ENCODE measurements at places on chromosomes 12 and 14.
A peak's percentile ranks its signal among the peaks of the same experiment; 100 is the strongest.

DNA sequence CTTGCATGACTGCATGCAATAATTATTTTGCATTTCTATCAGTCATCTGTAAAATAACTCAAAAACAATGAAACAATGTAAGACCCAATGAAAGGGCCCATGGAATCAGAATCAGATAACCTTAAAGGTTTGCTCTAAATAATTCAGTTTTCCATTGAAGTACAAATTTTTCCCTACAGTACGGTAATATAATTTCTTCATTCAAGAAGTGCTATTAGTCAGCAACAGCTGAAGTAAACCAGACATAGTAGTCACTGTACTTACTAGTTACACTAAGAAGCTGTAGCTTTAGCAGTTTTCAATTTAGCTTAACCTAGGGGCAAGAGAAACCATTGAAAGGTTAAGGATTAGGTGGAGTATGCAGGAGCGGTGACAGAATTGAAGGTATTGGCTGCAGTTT lies 43.5 kb downstream of the BCAT1 start:
- no peak for DNase-seq

DNA sequence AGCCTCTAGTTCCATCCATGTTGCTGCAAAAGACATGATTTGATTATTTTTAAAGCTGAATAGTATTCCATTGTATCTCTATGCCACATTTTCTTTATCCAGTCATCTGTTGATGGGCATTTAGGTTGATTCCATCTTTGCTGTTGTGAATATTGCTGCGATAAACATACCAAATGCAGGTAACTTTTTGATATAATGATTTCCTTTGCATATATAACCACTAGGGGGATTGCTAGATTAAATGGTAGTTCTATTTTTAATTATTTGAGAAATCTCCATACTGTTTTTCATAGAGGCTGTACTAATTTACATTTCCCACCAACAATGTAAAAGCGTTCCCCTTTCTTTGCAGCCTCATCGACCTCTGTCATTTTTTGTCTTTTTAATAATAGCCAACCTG lies 342.5 kb downstream of the MDGA2 start:
- DNase-seq = no peak

DNA sequence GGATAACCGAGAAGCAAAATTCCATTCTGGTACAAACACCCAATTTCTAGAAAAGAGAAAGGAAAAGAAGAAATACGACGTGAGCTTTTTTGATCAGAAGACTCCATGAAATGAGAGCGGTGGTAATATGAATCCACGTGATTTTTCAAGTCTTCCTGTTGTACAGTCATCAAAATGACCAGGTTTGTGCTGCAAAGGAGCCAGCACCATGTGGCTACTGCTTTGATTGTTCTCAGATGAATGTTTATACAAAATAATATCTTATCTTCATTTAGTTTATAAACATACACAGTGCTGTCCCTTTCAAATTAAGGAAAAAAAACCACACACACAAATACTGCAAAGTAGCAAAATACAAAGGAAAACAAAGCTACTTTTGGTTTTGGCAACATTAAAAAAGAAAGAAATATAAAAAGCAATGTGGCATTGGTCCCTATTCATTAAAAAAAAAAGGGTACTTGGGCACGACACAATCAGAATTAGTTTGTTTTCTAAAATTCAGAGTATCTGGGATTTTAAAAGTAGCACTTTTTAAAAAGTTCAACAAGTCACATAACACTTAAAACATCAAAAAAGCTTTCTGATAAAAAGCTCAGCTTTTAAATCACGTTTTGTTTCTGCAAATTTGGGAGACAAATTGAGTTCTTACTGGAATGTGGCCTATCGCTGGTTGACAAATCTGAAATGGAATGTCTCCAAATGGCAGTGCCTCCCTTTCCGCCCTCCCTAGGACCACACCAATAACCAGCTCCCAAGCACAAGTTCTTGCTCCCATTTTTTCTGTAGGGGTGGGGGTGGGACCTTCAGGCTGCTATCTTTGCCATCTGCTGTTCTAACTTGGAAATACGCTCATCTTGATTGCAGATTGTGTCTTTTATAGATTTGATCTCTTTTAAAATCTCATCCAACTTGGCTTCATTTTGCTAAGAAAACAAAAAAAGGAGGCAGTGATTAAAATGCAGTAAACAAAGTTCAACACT lies 13.2 kb upstream of the SELPLG start:
- DNase-seq = no peak

DNA sequence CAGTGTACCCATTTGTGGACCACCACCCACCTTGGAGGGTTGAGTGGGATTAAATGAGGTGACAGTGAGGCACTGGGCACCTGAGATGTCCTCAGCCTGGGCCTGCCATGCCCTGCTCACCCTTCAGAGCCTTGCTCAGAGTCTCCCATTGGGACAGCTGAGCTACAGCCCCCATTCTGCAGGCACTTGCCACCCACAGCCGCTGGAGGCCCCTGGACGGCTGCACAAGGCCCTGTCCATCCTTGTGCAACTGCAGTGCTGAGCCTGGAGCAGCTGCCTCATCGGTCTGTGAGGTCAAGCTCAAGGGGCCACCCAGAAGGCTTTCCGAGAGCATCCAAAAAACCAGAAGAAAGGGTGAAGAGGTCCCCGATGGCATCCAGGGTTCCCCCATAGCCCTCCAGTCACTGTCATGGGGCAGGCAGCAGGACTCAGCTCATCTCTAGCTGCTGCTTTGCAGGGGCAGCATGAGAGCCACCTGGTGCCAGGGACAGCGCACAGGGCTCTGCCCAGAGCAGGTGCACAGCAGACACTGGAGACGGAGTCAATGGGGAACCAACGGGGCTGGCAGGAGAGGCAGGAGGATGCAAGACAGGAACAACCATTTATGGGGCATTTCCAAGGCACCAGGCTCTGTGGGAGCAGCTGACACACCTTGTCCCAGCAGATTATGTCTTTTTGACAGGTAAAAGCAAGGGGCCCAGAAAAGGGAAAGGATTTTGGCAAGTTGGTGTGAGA lies 84.6 kb downstream of the ARL6IP4 start:
- no peak for DNase-seq

DNA sequence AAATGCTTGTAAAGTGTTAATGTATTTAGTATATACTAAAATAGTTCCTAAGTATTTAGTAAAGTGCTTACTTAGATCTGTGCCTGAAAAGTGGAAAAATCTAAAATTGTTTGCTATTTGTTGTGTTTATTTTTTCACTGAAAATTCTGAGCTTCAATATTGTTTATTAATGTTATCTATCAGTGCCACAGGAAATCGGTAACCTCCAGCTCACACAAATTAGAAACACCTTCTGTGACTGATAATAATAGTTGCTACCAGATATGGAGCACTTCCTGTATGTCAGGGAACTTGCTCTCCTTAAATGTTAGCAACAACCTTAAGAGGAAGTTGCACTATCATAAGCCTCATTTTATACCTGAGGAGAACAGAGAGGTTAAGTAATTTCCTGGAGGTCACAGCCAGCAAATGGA lies 723 bp upstream of the LRP10 start:
- no peak for DNase-seq

- DNase-seq = no peak
Observed at GRCh38 chr14:90191585-90191984, 64.8 kb upstream of the PSMC1 start.

GRCh38 chr12:82090165-82090564 lies 268.0 kb downstream of the CCDC59 start:
- no peak for DNase-seq

DNA sequence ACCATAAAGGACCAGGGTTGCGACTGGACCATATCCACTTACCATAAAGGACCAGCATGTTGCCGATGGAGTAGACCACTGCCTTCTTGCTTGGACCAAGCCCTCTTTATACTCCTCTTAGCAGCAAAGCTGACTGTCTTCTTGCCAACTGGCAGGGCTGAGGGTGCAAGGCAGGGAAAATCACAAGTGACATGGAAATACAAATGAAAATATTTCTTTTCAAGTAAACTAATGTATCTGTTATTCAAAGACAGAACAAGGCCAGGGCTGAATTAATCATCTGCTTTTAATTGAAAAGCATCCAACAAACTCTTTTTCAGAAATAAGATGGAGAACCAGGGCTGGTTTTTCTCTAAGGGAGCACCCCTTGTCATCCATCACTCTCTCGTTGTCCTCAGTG lies at the start of gene CELA1:
Gene CELA1, minus strand, starts transcription at position 99 of the 400 bp plus-strand sequence. Its CDS starts 41 bp downstream, at position 58.
- DNase-seq = no peak

GRCh38 chr12:47356129-47356700 lies 276.5 kb upstream of the AMIGO2 start:
- DNase-seq = peak; percentile 69

GRCh38 chr14:106277503-106277902 lies 751.1 kb downstream of the TMEM121 start:
- peak; percentile 27 for DNase-seq

- no peak for DNase-seq
Observed at GRCh38 chr12:1212526-1212925, 221.5 kb downstream of the ERC1 start.

DNA sequence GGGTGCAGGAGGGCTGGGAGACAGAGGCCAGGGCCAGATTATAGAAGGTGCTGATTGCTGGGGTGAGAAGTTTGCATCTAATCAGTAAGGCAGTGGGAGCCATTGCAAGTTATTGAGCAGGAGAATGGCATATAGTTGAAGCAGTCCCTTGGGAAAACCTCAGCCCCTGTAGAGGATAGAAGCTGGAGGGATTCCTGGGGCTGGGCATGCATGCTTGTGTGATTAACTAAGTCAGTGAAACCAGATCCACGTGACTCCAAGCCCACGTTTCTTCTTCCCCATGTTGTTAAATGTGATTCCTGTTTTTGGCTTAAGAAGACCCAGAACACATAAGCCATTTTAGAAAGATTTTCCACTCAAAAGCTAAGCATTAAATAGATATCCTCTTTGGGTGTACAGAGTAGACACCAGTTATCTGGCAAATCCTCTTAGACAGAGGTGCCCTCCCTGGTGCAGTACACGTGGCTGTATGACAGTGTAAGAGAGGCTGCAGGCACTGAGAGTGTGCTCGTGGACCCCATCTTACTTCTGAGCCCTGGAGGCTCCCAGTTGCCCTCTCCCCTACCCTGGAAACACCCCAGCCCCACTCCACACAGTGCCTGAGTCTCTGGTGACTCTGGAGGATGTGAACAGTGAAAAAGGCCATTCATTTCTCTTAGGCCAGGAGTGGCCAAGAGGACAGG lies 3.2 kb downstream of the C14orf132 start:
- no peak for DNase-seq

- no peak for DNase-seq
Observed at GRCh38 chr14:38605193-38606114, 349.6 kb upstream of the CLEC14A start.

- no peak for DNase-seq
Observed at GRCh38 chr14:75697386-75697785, 36.3 kb downstream of the TTLL5 start.

GRCh38 chr14:24609655-24610344 lies at the start of gene GZMH:
Gene GZMH (minus strand): TSS chr14:24609685. CDS start chr14:24609613, 72 bp downstream.
- DNase-seq = no peak

DNA sequence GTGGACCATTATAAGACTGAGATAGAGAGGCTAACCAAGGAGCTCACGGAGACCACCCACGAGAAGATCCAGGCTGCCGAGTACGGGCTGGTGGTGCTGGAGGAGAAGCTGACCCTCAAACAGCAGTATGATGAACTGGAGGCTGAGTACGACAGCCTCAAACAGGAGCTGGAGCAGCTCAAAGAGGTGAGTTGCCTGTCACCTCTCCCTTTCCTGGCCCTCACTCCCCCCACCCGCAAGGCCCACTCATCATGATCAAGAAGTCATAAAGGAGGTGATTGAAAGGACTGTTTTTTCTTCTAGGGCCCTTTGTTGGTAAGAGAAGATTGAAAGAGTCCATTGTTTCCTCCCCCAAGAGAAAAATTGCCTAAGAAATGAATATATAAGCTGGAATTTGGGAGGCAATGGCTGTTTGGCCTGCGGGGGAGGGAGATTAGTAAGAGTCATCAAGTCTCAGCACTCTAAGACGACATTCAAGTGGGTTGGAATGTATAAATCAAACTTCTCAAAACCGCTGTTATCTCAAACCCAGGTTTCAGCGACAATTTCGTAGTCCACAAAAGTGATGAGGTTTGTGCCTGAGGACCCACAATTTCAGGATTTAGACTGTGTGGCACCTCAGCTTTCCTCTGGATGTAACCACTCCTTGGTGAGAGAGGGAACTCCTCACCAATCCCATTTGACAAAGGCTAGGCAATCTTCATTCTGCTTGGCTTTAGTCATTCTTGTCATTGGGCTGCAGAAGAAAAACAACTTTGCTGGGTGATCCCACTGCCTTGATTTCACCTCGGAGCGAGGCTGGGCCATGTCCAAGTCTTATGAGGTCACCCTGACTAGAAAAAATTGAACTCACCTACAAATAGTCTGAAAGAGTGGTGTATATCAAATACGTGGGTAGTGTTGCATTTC lies 966 bp downstream of the BICD1 start:
- DNase-seq = peak; percentile 13

- DNase-seq = no peak
Observed at GRCh38 chr12:105409279-105409678, 78.8 kb downstream of the C12orf75 start.

- DNase-seq = no peak
Observed at GRCh38 chr12:53551889-53552291, 44.6 kb upstream of the NPFF start.

DNA sequence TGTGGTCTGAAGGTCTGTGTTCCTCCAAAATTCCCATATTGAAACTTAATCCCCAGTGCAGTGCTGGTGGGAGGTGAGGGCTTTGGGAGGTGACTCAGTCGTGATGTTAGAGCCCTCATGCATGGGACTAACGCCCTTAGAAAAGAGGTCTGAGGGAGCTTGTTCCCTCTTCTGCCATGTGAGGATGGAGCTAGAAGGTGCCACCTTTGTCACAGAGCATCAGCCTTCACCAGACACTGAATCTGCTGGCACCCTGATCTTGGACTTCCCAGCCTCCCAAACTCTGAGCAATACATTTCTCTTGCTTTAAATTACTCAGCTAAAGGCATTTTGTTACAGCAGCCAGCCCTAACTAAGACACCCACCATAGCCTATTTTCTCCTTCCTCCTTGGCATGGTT lies 13.9 kb downstream of the RAB15 start:
- DNase-seq = no peak

GRCh38 chr12:52953181-52953841 lies 4.4 kb downstream of the KRT18 start:
- no peak for DNase-seq

DNA sequence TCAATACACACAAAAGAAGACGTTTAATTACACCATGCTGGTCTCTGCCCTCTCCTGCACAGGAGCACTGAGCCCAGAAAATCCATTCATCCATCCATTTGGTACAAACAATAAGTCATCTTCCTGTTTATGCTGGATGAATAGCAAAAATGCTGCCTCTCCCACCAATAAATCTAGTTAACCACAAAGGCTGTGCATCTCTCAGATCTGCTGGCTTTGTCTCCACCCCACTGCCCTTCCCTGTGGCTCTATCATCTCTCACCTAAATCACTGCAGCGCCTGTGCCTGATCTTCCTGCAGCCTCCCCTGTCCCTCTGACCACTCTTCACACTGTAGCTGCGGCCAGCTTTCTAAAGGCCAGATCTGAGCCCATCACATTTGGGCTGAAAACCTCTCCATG lies 72.9 kb upstream of the DDX11 start:
- DNase-seq = no peak

DNA sequence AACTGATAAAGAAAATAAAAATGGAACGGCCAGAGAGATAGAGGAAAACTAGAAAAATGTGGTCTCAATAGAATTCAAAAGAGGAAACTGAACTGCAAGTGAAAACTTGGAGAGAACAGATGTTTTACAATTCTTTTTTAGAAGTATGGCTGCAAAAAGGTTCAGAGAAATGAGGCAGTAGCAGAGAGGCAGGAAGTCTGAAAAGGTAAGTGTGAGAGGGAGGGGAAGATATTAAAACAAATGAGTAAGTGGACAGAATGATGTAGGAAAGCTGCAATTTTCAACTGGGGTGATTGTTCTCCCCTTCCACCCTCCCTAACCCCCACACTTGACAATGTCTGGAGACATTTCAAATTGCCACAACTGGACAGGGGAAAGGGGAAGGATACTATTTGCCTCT lies 12.9 kb downstream of the BTBD7 start:
- DNase-seq = no peak

All from memory B cell (primary cell).